ENCODE measurements at places on chromosomes 5 and 9.

- no peak for DNase-seq
These were observed 47.5 kb downstream of the CNOT6 start for GRCh38 chr5:180541710-180542109.

- DNase-seq, result no peak
These were observed 1.5 kb upstream of the TRIM14 start for GRCh38 chr9:98120476-98120875.

GRCh38 chr9:134728801-134729495 is 87.3 kb downstream of the COL5A1 start:
- DNase-seq, result no peak

DNA sequence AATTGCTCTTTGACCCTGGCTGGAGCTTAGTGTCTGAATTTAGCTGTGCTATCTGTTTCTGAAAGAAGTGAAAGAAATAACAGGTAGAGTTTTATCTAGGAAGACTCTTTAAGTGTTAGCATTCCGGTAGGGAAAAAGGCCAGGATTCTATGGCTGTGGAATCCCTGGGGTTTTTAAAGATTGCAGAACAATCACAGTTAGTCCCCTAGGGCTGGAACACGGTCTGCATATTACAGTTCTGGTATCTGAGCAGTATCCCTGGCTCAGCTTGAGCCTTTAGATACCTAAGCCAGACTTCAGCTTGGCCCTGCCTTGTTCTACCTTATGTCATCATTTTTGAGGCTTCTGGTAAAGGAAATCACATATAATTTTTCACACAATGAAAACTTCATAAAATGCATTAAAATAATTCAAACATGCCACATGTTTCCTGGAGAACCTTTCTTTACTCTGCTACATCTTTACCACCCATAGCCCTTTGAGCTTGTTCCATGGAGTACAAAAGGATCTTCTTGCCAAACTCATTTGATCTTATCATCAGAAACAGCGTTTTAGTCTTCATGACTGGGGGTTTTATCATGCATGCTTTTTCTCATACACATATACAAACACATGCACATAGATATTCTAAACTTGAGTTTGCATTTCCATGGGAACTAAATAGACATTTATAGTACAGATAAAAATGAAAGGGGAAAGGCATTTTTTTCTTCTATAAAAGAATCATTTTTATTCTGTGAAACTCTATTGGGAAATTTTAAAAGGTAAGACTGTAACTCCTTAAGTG is 410.8 kb downstream of the CETN3 start:
- no peak for DNase-seq

- no peak for DNase-seq
These were observed 7.0 kb downstream of the NFIB start for GRCh38 chr9:14306672-14307660.

DNA sequence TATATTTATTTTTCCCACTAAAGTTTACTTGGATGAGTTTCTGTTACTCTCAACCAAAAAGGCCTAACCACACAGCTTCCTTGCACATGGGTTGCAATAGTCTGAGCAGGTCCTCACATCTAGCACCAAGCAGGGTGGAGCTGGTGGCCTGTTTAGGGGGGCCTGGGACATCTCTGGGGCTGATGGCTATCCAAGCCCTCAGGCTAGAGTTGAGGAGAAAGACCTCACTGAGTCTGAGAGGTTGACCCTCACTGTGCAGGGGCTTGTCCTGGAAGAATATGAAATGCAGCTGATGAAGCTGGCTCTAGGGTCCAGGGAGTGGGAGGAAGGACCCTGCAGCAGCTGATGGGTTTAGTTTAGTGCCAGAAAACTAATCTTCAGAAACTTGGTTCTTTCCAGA is 217.1 kb upstream of the MVB12B start:
- no peak for DNase-seq

DNA sequence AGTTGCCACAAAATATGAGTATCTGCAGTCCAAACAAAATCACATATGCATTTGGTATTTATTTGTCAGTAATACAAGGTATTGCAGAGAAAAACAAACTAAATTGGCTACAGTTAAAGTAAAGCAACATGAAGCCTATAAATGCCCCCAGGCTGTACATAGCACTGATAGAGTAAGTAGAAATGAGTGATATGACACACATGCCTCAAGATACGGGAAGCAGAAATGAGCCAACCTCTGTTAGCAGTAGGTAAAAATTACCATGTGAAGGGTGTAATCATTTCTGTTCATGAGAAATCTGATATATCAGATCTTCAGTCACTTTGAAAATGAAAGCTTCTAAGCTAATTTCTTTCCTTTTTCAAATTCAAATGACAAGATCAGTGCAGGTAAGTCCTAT is 131.1 kb downstream of the CHSY3 start:
- no peak for DNase-seq

DNA sequence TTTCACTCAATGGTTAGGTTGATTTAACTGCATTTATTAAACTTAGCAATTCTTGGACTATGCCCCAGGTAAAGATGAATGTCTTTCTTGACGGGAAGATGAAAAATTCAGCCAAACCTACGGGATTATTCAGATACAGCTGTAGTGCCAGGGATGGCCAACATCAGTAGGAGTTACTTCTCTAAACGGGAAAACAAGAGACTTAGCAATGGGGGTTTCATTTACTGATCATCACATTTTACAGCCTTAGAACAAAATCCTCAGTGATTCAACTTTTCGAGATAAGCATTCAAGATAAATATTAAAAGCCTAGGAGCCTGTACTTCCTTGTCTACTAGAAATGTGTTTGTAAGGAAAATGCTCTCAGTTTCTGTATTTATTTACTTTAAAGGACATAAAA is 46.1 kb downstream of the S1PR3 start:
- DNase-seq, result no peak
